Psoas muscle (tissue), 8 donors: ENCODE measurements at places on chromosomes 1 and 21. TPM values are rescaled to one million over a fixed set of nuclear protein-coding genes. Genes with fewer than 3 reads are reported as not detected.

ATP1A4 gene
- total RNA-seq = 0.26 TPM

DNA sequence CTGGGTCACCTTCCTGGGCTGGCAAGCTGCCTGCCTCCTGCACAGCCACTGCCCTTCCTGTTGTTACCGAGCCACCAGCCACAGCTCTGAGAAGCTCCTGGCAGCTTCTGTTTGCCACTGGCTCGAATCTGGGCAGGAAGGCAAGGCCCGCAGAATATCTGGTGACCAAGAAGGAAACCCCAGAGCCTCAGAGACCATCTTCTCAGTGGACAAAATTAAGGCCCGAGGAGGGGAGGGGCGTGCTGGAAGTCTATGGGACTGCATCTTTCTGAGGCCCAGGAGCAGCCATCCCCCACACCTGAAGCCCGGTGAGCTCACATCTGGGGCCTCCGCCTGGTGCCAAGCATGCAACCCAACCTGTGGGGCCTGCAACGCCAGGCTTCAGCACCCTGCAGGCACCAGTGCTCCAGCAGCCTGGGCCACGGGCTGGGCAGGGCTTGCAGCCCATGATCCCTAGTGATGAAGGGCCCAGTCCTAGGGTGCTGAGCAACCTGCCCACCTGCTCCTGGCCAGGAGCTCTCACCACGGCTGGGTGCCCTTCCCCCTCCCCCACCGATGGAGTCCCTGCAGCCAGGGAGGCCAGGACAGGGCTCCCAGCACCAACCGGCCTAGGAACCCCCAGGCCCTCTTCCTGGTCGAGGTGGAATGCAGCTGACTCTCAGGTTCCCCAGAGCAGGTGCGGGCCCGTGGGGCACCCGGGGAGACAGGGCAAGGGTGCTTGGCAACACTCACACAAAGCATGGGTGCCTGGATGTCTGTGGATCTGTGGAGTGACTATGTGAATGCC, 879 bp downstream of the CPTP start:
- no peak for DNase-seq

DNA sequence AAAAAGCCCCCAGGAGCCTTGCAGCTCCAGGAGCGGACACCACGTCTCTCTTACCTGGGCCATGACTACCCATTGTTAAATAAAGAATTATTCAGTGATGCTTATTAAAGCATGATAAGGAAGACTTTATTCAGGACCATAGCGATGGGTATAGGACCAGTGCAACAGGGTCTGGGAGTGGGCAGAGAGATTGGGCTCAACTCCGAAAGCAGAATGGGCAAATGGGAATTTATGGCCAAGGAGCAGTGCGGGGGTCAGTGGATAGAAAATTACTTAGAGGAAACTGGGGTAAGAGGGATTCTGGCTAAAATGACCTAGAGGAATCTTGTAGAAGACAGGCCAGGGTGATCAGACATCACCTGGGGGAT, 580 bp upstream of the ATP5PO start:
- DNase-seq = no peak

DNA sequence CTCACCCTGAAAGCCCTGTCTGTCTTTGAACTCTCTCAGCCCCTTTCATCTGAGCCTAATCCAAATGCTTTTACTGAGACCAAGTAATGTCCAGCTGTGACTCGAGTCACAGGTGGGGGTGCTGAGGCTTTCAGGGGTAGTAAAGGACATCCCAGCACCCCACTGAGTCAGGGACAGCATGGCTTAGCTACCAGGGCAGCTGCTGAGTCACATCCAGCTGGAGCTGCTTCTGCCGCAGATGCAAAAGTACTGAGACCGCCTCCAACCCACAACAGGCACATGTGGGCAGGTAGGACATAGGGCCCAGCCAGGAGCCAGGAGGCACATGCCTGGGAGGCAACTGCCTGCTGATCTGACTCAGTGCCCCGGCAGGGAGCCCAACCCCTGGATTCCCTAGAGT, 6.7 kb upstream of the VSIG8 start:
- DNase-seq = no peak

GRCh38 chr21:26007951-26008498, 162.5 kb downstream of the APP start:
- DNase-seq = no peak

GRCh38 chr1:231792634-231793033, 166.0 kb downstream of the DISC1 start:
- no peak for DNase-seq
